Progenitor cell of endocrine pancreas (in vitro differentiated cells): ENCODE measurements at places on chromosomes 12 and 14.

GRCh38 chr12:117498256-117498655, 136.8 kb upstream of the NOS1 start:
- H3K4me1 ChIP-seq: peaks cover 7% of the 10 kb centered on the region
- no peaks in the 10 kb centered on the region for H3K36me3 ChIP-seq
- DNase-seq: no peak
- no peak overlapping the region for H3K27ac ChIP-seq
- peaks cover 93% of the 10 kb centered on the region for H3K27me3 ChIP-seq

DNA sequence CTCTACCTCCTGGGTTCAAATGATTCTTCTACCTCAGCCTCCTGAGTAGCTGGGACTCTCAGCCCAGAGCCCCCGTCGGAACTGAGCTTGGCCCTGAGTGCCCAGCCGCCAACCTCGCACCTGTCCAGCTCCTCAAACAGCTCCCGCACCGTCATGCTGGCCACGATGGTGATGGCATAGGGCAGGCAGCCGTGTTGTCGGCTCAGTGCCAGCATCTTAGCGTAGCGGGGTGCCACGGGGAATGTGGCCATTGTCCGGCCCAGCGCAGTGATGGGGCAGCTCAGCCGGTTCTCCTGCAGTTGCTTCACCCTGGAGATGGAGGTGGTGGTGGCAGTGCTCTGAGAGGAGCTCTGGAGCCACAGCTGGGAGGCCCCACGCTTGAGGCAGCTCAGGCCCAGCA, 32.4 kb downstream of the DHX37 start:
- H3K4me3 ChIP-seq: no peak overlapping the region
- no peak for DNase-seq
- H3K36me3 ChIP-seq: peaks cover 11% of the 10 kb centered on the region
- H3K4me1 ChIP-seq: no peaks in the 10 kb centered on the region
- no peak overlapping the region for H3K27ac ChIP-seq

DNA sequence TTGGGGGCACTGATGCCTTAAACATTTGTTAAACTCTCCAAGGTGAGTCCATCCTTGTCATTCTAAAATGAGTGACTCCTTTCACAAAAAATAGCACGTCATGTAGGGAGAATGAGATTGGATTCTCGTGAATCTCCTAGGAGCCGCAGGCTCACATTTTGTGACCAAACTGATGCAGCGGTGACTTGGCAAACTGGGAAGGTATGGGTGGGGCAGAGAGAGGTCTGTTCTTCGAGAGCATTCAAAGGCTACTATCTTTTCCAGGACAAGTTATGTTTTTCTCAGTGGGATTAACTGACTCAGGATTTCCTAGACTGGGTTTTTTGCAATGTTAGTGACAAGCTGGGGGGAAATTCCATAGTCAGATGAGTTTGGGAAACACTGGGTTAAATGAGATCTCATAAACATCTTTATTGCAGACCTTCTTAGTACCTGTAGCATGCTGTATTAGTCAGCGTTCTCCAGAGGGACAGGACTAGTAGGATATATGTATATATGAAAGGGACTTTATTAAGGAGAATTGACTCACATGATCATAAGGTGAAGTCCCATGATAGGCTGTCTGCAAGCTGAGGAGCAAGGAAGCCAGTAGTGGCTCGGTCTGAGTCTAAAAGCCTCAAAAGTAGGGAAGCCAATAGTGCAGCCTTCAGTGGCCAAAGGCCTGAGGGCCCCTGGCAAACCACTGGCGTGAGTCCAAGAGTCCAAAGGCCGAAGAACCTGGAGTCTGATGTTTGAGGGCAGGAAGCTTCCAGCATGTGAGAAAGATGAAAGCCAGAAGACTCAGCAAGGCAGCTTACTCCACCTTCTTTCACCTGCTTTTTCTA, 61.0 kb downstream of the FOXN4 start:
- no peaks in the 10 kb centered on the region for H3K27me3 ChIP-seq
- no peaks in the 10 kb centered on the region for H3K4me1 ChIP-seq
- H3K36me3 ChIP-seq: peaks cover 20% of the 10 kb centered on the region
- no peak overlapping the region for H3K4me3 ChIP-seq

DNA sequence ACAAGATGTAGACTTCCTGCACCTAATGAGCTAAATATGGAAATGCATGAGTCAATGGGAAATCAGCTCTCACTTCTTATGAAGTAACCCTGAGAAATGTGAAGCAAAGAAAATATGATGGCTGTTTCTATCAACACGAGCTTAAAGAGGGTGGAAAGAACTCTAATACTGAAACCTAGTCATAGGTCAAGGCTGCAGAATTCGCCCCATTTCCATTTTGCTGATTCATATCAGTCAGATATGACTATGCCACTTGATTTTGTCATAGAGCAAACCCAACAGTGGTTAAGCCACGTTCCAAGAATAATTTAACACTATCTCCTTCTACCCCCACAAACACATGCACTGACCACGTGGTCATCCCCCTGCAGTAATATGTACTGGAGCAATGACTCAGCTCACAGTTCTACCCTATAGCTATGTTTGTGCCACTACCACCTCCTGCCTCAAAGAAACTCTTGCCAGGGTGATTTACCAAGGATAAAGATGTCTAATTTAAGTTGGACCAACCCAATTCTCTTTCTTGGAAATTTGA, 157.5 kb downstream of the TMTC3 start:
- peaks cover 17% of the 10 kb centered on the region for H3K4me1 ChIP-seq
- no peaks in the 10 kb centered on the region for H3K36me3 ChIP-seq
- H3K27me3 ChIP-seq: no peaks in the 10 kb centered on the region
- H3K4me3 ChIP-seq: no peak overlapping the region
- no peak for DNase-seq
- no peak overlapping the region for H3K27ac ChIP-seq

- no peak overlapping the region for H3K27ac ChIP-seq
- H3K36me3 ChIP-seq: peaks cover 21% of the 10 kb centered on the region
- no peaks in the 10 kb centered on the region for H3K4me1 ChIP-seq
- no peak overlapping the region for H3K4me3 ChIP-seq
Observed at GRCh38 chr12:132530447-132530846, 40.5 kb downstream of the FBRSL1 start.

DNA sequence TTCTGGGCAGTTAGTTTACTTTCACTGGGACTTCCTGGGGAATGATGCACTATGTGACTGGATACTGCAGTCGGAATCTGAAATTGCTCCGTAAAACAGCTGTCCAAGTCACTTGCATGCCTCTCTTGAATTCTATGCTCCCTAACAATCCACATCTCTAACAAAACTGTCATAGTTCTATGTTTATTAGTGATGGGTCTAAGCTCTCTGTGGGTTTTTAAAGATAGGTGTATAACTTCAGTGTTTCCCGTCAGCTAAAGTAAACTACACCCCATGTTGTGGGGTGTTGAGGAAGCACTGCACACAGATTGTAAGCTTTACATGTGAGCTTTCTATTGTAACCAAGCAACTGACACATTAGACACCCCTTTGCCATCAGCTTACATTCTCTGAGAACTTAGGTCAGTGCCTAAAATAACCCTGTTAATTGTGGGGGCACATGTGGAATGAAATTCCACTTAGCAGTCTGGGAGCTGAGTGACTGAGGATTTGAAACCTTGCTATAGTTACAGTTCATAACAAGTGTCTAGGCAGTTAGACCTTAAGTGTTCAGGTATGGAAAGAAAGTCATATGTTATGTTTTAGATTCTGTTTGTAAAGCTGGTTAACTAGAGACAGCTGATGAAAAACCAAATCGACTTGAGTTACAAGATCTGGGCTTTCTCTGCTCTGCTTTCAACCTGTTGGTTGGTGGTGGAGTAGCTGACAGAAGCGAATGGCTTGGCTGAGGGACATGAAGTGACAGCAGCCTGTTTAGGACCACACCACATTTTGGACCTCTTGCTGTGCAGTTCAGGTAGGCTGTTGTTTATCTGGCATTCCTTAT, 165.7 kb downstream of the AKAP6 start:
- no peak for DNase-seq
- H3K36me3 ChIP-seq: no peaks in the 10 kb centered on the region
- H3K27me3 ChIP-seq: no peaks in the 10 kb centered on the region
- H3K4me1 ChIP-seq: peaks cover 1% of the 10 kb centered on the region
- H3K27ac ChIP-seq: no peak overlapping the region

DNA sequence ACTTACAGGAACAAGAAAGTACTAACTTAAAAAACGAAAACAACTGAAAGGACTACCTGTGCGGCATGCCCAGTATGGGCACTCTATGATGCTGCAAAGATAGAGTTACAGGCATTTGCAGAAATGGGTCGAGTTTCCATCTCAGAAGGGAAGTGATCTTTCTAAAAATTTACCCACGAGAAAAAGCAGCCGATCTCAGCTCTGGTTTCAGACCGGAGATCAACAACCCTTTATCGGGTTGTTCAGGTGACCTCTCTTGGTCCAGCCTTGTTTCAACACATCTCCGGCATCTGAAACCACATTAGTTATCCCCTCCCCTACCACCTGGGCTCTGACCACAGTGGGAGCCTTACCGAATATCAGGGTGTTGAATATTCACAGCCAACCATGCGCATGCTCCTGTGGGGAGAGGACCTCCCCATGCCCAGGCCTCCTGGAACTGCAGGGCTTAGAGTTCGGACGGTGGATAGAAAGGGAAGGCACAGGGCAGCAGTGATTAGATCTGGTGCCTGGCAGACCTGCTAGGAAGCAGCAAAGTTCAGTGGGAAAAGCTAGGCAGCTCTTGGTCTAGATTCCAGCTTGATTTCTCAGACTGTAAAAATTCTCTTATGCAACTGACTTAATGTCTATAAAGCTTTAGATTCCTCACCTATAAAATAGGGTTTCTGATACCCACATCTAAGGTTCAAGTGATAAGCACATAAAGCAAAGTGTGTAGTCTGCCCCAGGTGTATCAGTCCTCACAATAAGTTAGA, 906.0 kb downstream of the VRK1 start:
- peaks cover 5% of the 10 kb centered on the region for H3K27me3 ChIP-seq
- DNase-seq: no peak
- no peaks in the 10 kb centered on the region for H3K36me3 ChIP-seq
- H3K27ac ChIP-seq: no peak overlapping the region

- no peak overlapping the region for H3K27ac ChIP-seq
- H3K4me1 ChIP-seq: peaks cover 7% of the 10 kb centered on the region
- no peak overlapping the region for H3K4me3 ChIP-seq
- DNase-seq: no peak
- no peaks in the 10 kb centered on the region for H3K36me3 ChIP-seq
Observed at GRCh38 chr14:95814363-95815225, 62.0 kb upstream of the TUNAR start.

- H3K27me3 ChIP-seq: no peaks in the 10 kb centered on the region
- H3K27ac ChIP-seq: no peak overlapping the region
- H3K4me3 ChIP-seq: no peak overlapping the region
- H3K4me1 ChIP-seq: peaks cover 6% of the 10 kb centered on the region
- DNase-seq: no peak
Observed at GRCh38 chr12:51678086-51678724, 87.2 kb downstream of the SCN8A start.

DNA sequence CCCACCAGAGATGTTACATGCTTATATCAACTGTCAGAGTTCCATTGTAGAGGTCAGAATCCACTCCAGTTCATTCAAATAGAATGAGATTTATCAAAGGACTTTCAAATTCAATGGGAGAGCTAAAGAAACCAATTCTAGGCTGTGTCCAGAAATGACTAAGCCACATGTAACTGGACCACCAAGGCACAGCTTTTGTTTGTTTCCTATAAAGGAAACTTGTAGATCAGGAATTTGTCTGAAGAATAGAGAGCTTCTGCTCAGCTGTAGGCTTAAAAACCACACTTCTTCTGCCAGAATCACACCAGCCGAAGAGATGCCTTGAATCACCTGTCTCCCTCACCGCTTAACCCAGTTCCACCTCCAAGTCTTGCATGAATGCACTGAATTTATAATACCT, 134.0 kb upstream of the NEDD1 start:
- H3K36me3 ChIP-seq: no peaks in the 10 kb centered on the region
- no peak overlapping the region for H3K27ac ChIP-seq
- H3K27me3 ChIP-seq: no peaks in the 10 kb centered on the region
- no peak overlapping the region for H3K4me3 ChIP-seq

DNA sequence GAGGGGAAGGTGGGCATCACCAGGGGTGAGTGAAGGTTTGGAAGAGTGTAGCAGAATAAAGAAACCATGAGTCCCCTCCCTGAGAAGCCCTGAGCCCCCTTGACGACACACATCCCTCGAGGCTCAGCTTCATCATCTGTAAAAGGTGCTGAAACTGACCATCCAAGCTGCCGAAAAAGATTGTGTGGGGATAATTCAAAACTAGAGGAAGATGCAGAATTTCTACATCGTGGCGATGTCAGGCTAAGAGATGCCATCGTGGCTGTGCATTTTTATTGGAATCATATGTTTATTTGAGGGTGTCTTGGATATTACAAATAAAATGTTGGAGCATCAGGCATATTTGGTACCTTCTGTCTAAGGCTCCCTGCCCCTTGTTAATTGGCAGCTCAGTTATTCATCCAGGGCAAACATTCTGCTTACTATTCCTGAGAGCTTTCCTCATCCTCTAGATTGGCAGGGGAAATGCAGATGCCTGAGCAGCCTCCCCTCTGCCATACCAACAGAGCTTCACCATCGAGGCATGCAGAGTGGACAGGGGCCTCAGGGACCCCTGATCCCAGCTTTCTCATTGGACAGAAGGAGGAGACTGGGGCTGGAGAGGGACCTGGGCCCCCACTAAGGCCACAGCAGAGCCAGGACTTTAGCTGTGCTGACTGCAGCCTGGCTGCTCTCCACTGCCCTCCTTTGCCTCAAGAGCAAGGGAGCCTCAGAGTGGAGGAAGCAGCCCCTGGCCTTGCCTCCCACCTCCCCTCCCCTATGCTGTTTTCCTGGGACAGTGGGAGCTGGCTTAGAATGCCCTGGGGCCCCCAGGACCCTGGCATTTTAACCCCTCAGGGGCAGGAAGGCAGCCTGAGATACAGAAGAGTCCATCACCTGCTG, 7.0 kb downstream of the SERPINA1 start:
- no peak overlapping the region for H3K4me3 ChIP-seq
- DNase-seq: no peak
- H3K36me3 ChIP-seq: peaks cover 22% of the 10 kb centered on the region
- peaks cover 15% of the 10 kb centered on the region for H3K4me1 ChIP-seq
- peak overlapping the region; percentile 60 for H3K27ac ChIP-seq

- H3K4me1 ChIP-seq: peaks cover 3% of the 10 kb centered on the region
- no peak overlapping the region for H3K4me3 ChIP-seq
- H3K27me3 ChIP-seq: peaks cover 3% of the 10 kb centered on the region
- H3K36me3 ChIP-seq: no peaks in the 10 kb centered on the region
Observed at GRCh38 chr12:117111386-117111785, 12.2 kb upstream of the TESC start.

DNA sequence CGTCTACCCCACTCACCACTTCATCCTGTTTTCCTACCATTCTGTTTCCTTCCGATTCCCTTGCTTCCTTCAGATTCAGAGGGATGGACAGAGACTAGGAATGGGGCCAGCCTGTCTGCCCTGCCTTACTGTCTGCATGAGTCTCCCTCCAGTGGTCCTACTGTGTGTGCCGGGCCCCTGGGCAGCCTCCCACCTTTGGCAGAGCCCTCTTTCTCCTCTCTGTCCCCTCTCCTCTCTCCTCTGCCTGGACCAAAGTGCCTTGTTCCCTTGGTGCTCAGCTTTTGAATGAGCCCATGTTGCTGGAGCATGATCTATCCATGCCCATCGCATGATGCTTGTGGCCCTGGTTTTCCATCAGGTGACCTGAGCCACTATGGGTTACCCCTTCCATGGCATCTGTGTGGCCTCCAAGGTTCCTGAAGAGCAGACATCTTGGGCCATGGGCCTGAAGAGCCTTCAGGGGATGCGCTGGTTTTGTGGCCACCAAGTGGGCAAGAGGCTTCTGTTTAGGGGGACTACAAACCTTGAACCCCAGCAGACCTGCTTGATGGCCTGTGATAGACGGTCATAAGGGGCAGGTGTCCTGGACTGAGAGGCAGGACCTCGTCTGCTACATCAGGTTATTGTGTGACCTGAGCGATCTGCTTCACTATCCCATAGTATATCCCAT, 54.2 kb upstream of the BCL11B start:
- DNase-seq: no peak
- H3K4me3 ChIP-seq: no peak overlapping the region
- H3K4me1 ChIP-seq: peaks cover 2% of the 10 kb centered on the region

GRCh38 chr14:79037106-79037505, 866.9 kb downstream of the NRXN3 start:
- peaks cover 3% of the 10 kb centered on the region for H3K27me3 ChIP-seq
- no peaks in the 10 kb centered on the region for H3K4me1 ChIP-seq
- H3K4me3 ChIP-seq: no peak overlapping the region
- no peaks in the 10 kb centered on the region for H3K36me3 ChIP-seq
